ENCODE measurements at places on chromosomes 13 and 19. TPM values are rescaled to one million over a fixed set of nuclear protein-coding genes. Genes with fewer than 3 reads are reported as not detected.

ZNF560 gene
- not detected for total RNA-seq

WDR62 gene
- 24.5 TPM for total RNA-seq

SULT2A1 gene
- total RNA-seq, result not detected

NALCN gene
- 4.5 TPM for total RNA-seq

CCDC122 gene
- total RNA-seq, result 3.4 TPM

ZSCAN5C gene
- total RNA-seq, result not detected

IGFL2 gene
- total RNA-seq, result 0.52 TPM

METTL21C gene
- not detected for total RNA-seq

SPIB gene
- 0.17 TPM for total RNA-seq

SIAH3 gene
- total RNA-seq, result not detected

SELENOV gene
- not detected for total RNA-seq

LGALS14 gene
- not detected for total RNA-seq

CYP4F8 gene
- not detected for total RNA-seq

FGF22 gene
- 0.64 TPM for total RNA-seq

GJB6 gene
- not detected for total RNA-seq

HSPH1 gene
- 115 TPM for total RNA-seq

MAG gene
- not detected for total RNA-seq

PRODH2 gene
- 0.57 TPM for total RNA-seq

PSG1 gene
- total RNA-seq, result 0.30 TPM

ZNF135 gene
- total RNA-seq, result not detected

APLP1 gene
- 93.4 TPM for total RNA-seq

CEACAM1 gene
- total RNA-seq, result 2.4 TPM

Data from A549 treated with GW870086 at 1 μM for 4 hours (cell line).